ENCODE measurements at places on chromosomes 1 and 21.
A peak's percentile ranks its signal among the peaks of the same experiment; 100 is the strongest.

GRCh38 chr21:37207441-37208009 lies 59.6 kb downstream of the VPS26C start:
- no peak for DNase-seq

GRCh38 chr1:10821388-10821787 lies 24.9 kb upstream of the CASZ1 start:
- no peak for DNase-seq

- no peak for DNase-seq
These were observed 209.8 kb upstream of the NFIA start for GRCh38 chr1:60872426-60873054.

GRCh38 chr1:21184276-21184675 lies 7.6 kb upstream of the EIF4G3 start:
- no peak for DNase-seq

DNA sequence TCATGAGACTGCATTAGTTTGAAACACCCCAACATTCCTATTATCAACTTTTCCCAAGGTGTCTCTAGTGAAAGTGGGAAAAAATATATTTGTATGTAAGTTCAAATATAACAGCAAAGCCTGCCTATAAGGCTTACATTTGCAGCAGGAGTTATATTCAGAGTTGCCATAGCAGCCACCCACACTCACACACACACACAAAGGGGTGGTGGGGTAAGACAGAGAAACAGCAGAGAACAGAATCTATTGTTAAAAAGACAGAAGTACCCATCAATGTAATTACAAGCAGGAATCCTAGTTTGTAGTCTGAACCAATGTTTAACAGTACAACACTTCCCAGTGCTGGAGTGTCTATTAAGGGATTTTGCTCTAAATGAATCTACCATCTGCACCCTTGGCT lies 55.0 kb downstream of the PLPPR5 start:
- DNase-seq, result no peak

- no peak for DNase-seq
These were observed 13.1 kb downstream of the VPS26C start for GRCh38 chr21:37253991-37254390.

- no peak for DNase-seq
These were observed 47.2 kb upstream of the ECE1 start for GRCh38 chr1:21337454-21337927.

DNA sequence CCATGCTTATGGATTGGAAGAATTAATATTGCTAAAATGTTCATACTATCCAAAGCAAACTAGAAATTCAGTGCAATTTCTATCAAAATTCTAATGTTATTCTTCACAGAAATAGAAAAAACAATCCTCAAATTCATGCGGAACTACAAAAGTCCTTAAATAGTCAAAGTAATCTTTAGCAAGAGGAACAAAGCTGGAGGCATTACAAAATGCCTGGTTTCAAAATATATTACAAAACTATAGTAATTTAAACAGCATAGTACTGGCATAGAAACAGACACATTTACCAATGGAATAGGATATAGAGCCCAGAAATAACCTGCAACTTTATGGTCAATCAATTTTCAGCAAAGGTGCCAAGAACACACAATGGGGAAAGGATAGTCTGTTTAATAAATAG lies 3.8 kb downstream of the CTSS start:
- DNase-seq, result no peak

- no peak for DNase-seq
These were observed 14.0 kb upstream of the FAAP20 start for GRCh38 chr1:2208309-2209239.

DNA sequence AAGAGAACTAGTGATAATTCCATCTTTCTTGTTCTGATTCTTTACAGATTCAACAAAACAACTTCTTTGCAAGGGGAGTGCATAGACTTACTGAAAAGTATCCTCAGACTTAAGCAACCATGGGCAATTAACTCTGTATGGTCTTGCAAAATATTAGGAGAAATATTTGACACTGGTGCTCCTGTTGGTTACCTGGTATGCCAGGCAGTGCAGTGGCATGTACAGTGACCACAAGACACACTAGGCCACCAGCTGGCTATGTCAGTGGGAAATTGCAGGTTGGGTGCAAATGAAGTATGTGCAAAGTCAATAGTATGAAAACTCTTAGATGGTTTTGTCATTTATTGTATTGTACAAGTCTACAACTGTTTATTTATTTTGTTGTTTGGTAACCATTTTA lies 34.5 kb downstream of the EPS15 start:
- no peak for DNase-seq

DNA sequence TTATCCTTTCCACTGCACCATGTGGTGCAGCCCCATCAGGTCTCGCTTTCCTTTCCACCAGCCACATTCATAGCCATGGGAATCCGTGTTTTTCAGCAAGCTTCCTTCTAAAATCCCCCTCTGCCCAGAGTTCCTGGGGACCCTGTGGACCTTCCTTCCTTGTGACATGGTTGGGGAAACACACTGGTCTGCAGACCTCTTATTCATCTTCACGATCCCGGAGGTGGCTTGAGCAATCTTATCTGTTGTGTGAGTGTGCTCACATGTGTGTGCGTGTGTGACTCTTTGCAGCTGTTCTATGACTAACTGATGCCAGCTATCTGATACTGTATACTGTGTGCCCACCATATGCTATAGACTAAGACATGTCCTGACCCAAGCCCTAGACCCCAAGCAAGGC lies 15.6 kb upstream of the IL10 start:
- DNase-seq, result no peak

DNA sequence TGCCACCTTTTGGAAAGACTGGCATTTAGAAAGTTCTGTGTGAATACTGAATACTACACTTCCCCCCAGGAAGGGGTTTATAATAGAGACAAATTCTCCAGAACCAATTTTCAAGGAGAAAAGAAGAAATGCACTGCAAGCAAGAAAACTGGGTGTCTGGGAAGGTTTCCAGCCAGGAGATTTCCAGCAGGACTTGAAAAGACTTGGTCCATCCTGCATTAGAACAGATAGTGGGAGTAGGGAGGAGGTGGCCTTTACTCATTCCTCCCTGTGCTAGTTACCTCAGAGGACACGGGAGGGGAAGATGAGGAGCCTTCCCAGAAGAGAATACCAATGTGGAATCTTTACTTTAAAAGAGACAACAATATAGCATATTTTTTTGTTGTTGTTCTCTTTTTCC lies 52.4 kb downstream of the FAM78B start:
- no peak for DNase-seq

DNA sequence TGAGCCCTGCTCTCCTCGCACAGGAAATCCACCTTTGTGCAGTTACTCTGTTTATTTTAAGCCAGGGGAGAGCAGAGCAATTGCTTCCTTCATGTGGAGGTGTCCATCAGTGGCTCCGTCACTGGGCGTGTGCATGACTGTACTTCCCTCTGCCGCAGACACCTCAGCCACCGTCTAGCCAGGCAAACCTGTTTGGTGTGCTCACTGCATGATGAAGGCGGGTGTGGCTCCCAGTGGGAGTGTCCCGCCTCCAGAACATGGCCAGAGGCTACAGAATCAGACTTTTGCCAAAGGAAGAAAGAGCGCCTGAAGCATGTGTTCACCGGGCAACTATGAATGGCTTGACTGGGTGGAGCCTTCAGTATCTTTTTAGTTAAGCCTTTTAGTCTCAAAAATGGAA lies 26.1 kb upstream of the LAMC2 start:
- DNase-seq, result no peak

DNA sequence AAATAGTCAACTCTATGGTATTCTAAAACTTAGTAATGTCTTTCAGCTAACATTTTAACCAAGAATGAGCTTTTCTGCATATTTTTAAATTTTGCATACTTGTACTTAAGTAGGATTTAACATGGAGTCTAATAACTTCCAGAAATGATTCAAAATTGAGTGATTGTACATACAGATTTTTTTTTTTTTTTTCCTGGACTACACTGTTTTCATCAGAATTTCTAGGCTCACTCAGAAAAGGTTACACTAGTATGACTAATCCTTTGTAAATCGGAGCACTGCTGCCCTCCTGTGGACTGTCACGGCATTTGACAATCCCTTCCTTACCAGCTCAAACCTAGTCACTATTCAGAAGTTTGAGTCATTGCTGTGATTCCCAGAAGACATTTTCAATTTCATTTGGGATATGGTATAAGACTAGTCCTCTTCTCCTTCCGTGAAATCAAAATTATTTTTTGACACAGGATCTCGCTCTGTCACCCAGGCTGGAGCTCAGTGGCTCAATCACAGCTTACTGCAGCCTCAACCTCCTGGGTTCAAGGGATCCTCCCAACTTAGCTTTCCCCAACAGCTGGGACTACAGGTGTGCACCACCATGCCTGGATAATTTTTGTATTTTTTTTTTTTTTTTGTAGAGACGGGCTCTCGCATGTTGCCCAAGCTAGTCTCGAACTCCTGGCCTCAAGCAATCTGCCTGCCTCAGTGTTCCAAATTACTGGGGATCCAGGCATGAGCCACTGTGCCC lies 45.5 kb downstream of the CD46 start:
- peak; percentile 53 for DNase-seq

GRCh38 chr1:41762777-41763176 lies 155.9 kb downstream of the HIVEP3 start:
- no peak for DNase-seq

DNA sequence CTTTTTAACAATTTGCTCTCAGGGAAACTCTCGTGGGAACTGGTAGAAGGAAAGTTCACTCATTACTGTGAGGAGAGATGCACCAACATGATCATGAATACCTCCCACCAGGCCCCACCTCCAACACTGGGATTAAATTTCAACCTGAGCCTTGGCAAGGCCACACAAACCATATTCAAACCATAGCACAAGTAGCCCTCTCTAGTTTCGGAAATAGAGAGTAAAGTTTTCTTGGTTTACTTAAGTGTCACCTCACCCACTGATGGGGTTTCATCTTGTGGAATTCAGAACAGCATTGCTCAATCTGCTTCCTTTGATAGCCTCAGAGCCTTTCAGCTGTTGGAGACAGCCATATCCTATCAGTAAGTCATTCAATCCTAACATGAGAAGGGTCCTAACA lies 25.5 kb upstream of the CCSAP start:
- no peak for DNase-seq

- no peak for DNase-seq
These were observed 1.1 kb downstream of the FALEC start for GRCh38 chr1:150516616-150517015.

GRCh38 chr1:46862348-46862747 lies 63.5 kb downstream of the CYP4B1 start:
- no peak for DNase-seq

DNA sequence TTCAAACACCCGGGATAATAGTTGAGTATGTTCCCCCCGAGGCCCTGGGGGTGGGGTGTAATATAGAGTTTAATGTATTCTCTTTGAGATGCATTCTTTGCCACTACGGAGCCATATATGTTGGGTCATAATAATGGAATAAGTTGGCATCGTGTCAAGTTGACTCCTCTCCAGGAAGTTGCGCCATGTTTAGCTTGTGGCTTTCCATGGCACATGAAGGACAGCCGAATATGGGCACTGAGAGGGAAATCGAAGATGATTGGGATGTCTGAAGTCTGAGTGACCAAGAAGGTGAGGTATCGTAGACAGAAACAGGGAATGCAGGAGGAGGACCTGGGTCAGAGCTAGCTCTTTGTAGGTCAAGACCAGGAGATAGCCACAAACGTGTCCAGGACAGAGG lies 92.6 kb downstream of the PAX7 start:
- DNase-seq, result no peak

DNA sequence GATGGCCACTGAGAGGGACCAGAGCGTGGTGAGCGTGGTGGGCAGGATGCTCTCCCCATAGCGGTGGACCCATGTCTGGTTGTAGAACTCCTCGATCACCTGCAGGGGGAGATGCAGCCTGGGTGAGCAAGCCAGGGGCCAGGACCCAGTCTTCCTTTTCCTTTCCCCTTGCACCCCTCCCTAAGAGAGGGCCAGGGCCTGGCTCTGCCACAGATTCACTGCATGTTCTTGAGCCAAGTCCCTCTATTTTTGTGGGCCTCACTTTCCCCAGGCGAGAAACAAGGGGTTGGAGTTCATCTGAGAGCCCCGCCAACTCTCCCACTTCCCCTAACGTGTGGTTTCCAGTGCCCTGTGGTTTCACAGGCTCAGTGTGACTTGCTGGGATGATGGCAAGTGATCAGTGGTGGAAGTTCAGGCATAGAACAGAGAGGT lies 27.5 kb downstream of the SLC2A1 start:
- no peak for DNase-seq
